ENCODE measurements at places on chromosomes 13 and 19. TPM values are rescaled to one million over a fixed set of nuclear protein-coding genes. Genes with fewer than 3 reads are reported as not detected.

KISS1R gene
- total RNA-seq = not detected

ZNF576 gene
- 10.0 TPM for total RNA-seq

DNA sequence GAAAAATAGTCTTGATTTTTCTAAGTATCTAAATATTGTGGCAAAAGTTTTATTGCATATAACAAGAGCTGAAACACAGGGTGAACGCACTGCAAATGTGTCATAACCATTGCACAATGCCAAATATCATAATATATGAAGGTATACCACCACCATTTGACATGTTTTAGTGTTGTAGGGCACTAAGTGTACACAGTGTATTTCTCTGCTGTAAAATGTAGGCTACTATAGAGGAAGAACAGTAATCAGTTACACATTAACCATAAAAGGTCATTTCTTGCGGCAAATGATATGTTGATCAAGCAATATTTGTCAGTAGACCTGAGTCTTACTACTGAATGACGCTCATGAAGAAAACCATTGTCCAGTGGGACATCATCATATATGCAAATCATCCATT lies 18.3 kb upstream of the KLF5 start:
- DNase-seq = no peak

GRCh38 chr13:99062593-99062992 lies 84.7 kb upstream of the DOCK9 start:
- DNase-seq = no peak

GRCh38 chr13:32254416-32254815 lies 60.7 kb downstream of the ZAR1L start:
- no peak for DNase-seq

GRCh38 chr13:76329866-76330580 lies 556.2 kb downstream of the KCTD12 start:
- no peak for DNase-seq

All from right lobe of liver (tissue), 6 donors.